Stimulated activated CD4-positive, alpha-beta T cell treated with anti-CD3 and anti-CD28 coated beads, Interleukin-12 subunit alpha, Interleukin-12 subunit beta, amount 100 ng/mL, for 24 hours (primary cell): ENCODE measurements at places on chromosomes 13 and 19.

DNA sequence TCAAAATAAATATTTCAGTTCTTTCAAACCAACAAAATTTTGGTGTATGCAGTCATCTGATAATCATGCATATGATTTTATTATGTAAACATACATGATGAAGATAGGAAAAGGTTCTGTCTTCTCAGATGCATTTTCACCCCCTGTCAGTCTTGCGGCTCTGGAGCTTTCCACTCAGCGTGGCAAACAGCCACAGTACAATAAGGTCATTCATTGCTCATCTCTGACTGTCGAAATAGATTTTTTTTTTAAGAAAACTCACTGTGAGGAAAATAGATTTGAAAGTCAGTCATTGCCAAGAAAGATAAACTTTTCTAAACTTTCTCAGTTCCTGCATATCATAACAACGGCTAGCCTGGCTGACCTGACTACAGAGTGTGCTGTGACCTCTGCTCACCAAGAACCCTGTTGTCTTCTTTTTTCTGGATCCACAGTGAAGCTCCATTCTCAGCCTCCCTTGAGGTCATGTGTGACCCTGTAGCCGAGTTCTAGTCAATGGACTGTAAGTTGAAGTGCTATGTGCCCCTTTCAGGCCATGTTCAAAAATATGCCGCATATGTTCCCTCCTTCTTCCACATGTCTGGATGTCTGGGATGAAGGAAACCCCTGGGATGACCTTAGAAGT is 519.6 kb downstream of the KLF5 start:
- no peak for DNase-seq

DNA sequence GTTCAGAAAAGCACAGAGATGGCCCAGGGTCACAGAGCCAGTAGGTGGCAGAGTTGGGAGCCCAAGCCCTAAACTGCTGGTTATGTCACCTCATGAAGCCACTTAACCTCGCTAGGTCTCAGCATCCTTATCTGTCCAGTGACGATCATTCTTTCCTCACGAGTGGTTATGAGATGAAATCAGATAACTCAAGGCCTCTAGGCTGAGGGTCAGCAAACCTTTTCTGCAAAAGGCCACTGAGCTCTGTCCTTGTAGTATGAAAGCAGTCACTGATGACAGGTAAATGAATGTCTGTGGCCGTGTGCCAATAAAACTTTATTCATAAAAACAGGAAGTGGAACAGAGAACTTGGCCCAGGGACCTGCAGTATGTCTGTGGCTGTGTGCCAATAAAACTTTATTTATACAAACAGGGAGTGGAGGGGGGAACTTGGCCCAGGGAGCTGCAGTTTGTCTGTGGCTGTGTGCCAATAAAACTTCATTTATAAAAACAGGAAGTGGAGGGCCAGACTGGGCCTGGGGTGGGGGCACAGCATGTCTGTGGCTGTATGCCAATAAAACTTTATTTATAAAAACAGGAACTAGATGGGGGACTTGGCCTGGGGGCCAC is 71.2 kb downstream of the GNG7 start:
- DNase-seq, result no peak

- DNase-seq, result no peak
Measured at GRCh38 chr19:1007399-1008251, 7.4 kb downstream of the GRIN3B start.

GRCh38 chr19:45352914-45353796 is 12.6 kb downstream of the KLC3 start:
- DNase-seq, result no peak
